ENCODE measurements at places on chromosomes 12 and 14.
A peak's percentile ranks its signal among the peaks of the same experiment; 100 is the strongest.

DNA sequence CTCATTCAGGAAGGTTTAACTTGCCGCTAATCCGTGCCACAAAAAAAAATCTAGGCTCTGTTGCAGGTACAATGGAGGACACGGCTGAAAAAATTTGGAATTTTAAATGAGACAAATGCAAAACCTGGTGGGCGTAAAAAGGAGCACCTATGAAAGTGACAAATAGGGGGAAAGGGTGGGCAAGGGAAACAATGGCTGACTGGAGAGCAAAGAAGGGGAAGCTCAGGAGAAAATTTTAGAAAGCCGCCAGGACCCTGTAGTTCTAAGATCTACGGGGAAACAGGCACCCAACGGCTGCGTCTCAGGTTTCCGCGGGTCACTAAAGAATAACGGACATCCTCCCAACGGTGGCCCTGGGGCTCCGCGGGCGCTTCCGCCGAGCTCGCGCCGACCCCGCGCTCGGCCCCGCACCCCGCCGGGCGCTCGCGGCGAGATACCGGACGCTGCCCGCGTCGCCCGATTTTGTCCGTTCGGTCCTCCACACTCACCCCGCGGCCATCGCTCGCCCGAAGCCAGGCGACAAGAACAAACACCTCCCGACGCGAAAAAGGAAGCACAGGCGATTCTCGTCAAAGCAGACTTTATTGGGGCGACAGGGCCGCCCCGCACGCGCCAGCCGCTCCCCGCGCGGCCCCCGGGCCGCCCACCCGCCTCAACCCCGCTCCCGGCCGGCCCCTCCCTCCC is 1.1 kb upstream of the YY1 start:
- DNase-seq: no peak

DNA sequence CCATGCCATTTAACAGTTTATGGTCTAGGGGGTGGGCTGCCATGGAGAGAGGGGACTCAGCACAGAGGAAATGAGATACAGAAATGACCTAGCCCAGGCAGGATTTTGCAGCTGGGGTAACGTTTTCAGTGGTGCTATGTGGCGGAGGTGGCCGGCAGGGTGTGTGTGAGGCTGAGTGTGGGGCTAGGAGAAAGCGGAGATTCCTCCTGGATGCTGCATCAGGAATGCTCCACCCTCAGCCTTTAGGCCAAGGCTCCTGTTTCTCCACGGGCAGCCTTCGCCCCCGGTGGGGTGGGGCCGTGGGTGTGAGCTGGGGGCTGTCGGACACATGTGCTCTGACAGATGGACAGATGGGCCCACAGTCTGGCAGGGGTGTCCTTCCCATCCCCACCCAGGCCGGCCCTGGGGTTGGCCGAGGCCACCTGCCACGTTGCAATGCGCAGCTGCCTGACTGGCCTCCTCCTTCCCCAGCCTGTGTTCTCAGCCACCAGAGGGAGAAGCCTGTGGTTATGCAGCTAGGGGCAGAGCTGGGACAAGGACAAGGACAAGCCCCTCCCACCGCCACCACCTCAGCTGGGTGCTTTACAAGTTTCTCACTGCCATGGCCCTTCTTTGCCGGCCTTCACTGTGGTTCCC is 44.3 kb downstream of the TEAD4 start:
- DNase-seq: no peak

- DNase-seq: peak; percentile 54
These were observed 2.0 kb downstream of the EEA1 start for GRCh38 chr12:92927055-92927435.

- DNase-seq: no peak
These were observed 603.4 kb upstream of the FOXG1 start for GRCh38 chr14:28163233-28163632.

DNA sequence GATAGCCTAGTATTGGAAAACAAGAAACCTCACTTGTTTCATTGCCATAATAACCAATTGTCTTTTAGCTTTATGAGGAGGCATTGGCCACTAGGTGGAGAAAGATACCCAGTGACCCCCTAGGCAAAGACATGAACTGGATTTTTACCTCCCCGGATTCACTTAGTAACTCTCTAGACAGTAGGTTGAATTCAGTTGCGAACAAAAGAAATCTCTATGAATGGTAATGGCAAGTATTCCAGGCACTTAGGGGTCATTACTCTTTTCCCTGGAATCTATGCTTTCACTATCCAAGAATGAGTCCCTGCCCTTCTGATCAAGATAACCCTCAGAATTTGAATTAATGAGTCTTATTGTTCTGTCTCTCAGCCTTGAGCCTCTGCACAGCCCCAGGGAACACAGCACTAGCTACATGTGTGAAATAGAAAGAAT is 29.5 kb upstream of the RHOJ start:
- no peak for DNase-seq

DNA sequence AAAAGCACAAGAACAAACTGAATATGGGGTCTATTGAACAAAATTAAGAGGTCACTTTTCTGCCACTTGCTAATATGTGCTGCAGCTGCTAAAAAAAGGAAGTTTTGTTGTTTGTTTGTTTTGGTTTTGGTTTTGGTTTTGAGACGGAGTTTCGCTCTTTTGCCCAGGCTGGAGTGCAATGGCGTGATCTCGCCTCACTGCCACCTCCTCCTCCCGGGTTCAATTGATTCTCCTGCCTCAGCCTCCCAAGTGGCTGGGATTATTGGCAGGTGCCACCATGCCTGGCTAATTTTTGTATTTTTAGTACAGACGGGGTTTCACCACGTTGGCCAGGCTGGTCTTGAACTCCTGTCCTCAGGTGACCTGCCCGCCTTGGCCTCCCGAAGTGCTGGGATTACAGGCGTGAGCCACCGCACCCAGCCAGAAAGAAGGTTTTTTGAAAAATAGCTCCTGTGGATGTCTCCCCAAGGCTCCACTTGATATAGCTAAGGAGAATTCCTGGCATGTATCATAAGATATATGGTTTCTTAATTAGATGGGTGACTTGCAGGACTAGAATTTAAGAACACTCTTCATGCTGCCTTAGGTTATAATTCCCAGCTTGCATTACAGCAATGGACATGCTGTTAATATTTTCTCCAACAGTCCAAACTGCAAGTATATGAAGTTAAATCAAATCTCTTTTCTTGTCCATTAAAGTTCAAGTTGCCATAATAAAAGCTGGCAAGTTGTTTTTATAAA is 237.6 kb upstream of the AMIGO2 start:
- DNase-seq: no peak

- DNase-seq: no peak
These were observed 119.8 kb downstream of the DPF3 start for GRCh38 chr14:72774141-72774540.

- DNase-seq: no peak
These were observed 25.5 kb downstream of the TRHDE start for GRCh38 chr12:72297666-72298065.

- no peak for DNase-seq
These were observed 44.0 kb upstream of the LRTM2 start for GRCh38 chr12:1776170-1776921.

DNA sequence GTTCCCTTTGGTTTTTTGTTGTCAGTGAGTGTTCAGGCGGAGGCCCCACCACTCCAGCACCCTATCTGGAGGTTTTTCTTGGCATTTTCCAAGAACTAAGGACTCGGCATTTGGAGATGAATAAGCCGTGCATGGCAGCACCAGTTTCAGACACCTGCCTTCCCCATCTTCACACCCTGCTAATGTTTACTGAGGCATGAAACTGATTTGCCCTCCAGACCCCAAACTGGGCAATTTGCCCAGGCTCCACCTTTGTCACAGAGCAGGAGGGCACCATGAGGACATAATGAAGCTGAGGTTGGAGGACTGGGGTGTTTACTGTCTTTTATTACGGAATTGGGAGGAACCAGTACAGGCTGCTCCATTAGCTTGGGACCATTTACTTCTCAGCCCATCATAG is 113.4 kb downstream of the LGMN start:
- DNase-seq: no peak

GRCh38 chr14:62908506-62908905 is 136.8 kb downstream of the KCNH5 start:
- no peak for DNase-seq

DNA sequence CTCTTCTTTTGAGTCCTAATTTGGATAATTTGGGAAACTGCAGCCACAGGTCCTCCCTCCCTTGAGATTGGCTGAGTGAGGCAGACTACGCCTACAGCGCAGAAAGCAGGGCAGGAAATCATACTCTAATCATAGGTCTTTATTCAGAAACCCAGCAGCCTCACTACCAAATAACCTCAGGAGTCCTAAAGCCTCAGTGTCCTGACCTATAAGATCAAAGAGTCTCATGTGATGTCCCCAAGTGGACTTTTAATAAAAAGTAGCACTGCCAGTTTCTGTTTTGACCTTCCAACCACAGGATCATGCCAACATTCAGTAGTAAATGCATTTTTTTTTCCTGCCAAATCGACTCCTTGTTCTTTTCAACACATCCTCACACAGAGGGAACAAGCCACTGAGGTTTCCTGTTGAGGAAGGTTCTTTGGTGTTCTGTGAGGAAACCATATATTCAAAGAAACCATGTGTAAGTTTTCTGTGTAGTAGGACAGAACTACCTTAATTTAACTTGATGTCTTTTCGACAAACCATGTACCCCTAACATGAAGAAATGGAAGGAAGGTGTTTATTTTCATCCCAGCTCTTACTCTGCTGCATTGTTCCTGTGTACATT is 72.2 kb downstream of the VCPKMT start:
- no peak for DNase-seq

- DNase-seq: no peak
These were observed 59.6 kb upstream of the EEA1 start for GRCh38 chr12:92988622-92989130.

DNA sequence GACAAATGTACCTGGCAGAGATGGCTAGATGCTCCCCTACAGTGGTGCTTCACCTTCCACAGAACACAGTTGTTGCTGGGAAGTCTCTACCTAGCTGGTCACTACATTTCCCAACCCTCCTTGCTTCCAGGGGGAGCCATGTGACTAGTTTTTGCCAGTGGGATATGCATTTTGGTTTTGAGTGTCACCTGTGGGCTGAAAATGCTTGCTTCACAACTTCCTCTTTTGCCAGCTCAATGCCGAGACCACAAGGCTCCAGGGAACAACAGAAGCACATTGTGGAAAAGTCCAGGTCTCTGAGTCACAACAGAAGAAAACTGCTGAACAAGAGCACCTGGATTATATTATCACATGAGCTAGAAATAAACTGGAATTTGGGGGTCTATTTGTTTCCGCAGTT is 48.5 kb upstream of the ARHGAP5 start:
- no peak for DNase-seq

GRCh38 chr12:8912914-8913313 is 1.4 kb upstream of the PHC1 start:
- no peak for DNase-seq

DNA sequence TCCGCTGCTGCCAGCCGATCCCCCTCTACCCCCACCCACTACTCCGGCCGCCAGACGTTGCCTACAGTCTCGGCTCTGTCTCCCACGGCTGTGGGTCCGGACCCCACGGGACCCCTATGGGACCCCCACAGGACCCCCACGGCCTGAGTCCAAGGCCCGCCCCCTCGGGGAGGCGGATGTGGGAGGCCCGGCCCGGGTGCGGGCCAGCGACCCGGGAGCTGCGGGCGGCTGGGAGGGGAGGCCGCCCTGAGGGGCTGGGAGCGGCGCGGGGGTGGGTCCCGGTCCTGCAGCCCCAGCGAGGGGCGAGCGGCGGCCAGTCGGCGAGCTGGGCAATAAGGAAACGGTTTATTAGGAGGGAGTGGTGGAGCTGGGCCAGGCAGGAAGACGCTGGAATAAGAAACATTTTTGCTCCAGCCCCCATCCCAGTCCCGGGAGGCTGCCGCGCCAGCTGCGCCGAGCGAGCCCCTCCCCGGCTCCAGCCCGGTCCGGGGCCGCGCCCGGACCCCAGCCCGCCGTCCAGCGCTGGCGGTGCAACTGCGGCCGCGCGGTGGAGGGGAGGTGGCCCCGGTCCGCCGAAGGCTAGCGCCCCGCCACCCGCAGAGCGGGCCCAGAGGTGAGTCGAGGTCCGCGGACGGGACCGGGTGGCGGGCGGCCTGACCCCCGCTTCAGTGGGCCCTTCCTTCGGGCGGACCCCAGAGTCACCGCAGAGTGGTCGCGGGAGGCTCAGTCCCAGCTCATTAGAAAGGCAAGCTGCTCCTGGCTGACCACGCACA is at the start of gene ACVRL1:
ACVRL1 (plus strand) TSS at position 422 of the 773 bp plus-strand sequence. CDS start 4,971 bp downstream, outside the sequence.
- DNase-seq: no peak

GRCh38 chr12:93181409-93181965 is 196.2 kb upstream of the NUDT4 start:
- DNase-seq: no peak

GRCh38 chr12:95231190-95231589 is 13.6 kb downstream of the VEZT start:
- no peak for DNase-seq

GRCh38 chr12:13052421-13052820 is 8.2 kb downstream of the FAM234B start:
- DNase-seq: no peak
